NAMALWA (cell line): ENCODE measurements at places on chromosomes 13 and 19.
A peak's percentile ranks its signal among the peaks of the same experiment; 100 is the strongest.

- DNase-seq, result no peak
These were observed 142.5 kb downstream of the LACC1 start for GRCh38 chr13:44022196-44022595.

DNA sequence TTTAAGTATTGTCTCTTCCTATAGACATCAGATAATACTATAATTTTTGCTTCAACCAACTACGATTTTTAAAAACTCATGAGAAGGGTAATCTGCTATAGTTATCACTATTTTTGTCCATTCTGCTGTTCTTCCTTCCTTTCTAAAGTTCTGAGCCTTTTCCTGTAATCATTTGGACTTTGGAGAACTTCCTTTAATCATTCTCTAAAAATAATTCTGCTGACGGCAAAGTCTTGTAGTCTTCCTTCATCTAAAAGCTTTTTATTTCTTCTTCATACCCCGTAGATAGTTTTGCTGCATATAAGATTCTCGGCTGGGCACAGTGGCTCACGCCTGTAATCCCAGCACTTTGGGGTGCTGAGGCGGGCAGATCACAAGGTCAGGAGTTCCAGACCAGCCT lies 5.1 kb upstream of the FCGBP start:
- no peak for DNase-seq

- DNase-seq, result no peak
These were observed 59.5 kb downstream of the ARHGEF18 start for GRCh38 chr19:7408251-7408650.

GRCh38 chr19:33503433-33504057 lies 18.0 kb downstream of the PEPD start:
- DNase-seq, result no peak

DNA sequence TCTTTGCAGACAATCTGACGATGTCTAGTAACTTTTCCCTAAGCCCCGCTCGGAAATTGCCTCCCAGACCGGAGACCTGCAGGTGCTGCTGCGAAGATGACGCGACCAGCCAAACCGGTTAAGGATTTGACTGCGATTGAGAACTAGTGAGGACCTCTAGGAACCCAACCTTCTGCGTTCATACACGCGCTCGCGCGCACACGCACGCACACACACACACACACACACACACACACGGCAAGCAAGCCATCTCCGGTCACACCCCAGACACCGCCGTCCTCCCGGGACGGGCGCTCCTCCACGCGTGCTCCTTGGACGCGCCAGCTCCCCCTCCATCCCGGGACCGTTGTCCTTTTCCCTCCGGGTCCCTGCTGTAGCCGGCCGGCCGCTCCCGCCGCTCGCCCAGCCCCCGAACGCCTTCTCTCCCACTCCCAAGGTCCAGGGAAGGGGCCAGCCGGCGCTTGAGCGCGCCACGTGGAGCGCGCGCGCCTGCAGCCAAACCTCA lies 1.2 kb downstream of the TBC1D4 start:
- DNase-seq, result no peak

GRCh38 chr19:13132471-13133180 lies 14.6 kb downstream of the NACC1 start:
- DNase-seq, result no peak

DNA sequence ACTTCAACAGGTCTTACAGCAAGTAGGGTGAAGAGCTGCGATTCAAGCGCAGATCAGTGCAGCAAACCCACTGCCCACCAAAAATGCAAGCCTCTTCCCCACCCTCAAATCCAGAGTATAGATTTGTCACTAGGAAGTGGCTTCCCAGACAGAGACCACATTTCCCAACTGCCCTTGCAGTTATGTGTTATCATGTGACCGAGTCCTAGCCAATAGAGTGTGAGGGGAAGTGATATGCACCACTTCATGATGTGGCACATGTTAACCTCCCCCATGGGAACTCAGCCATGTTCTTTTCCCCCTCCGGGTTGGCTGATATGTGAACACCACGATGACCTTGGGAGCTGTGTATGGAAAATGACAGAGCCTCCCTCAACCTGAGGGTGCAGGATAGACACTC lies 50.8 kb downstream of the MBD3L2B start:
- peak; percentile 70 for DNase-seq

GRCh38 chr13:93561576-93562225 lies 335.1 kb downstream of the GPC6 start:
- no peak for DNase-seq

DNA sequence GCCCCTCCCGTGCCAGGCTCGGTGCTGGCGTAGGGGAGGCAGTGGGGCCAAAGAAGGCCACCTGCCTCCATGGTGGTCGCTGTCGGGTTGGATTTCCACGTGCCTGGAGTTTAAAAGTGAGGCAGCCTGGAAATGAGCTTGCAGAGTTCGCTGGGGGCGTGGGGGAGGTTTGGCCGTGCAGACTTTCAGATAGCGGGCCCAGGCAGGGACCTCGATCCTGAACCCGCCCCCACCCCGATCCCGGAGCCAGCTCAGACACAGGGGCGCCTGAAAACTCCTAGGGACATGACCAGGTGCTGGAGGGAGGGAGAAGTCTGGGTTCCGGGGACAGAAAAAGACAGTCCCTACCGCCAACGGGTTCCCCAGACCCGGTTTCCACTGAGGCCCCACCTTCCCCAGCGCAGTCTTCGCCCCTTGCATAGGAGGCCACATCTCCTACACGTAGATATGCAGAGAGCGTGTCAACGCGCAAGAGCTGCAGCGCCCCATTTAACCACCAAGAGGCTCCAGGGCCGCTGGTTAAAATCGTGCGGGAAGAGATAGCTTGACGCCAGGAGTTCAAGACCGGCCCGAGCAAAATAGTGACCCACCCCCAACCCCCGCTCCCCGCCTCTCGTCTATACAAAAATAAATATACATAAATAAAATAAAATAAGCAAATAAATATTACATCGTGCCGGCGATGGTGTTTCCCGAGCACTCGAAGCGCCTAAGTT lies 8.5 kb downstream of the CCDC8 start:
- DNase-seq, result no peak

DNA sequence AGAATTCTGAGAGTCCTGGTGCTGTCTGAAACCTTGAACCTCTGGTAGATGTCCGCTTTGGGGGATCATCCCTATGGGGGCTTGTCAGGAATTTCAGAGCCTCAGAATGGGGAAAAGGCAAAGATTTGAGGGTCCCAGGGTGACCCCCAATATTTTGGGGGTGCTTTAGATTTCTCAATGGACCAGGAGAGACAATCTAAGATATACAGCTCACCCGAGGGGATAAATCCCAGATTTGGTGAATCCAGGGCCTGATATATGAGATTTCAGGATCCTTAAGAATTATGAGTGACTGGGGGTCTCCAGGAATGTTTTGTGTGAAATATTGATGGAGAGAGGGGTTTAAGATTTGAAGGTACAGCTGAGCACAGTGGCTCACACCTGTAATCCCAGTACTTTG lies 3.3 kb downstream of the CAPN12 start:
- DNase-seq, result no peak

DNA sequence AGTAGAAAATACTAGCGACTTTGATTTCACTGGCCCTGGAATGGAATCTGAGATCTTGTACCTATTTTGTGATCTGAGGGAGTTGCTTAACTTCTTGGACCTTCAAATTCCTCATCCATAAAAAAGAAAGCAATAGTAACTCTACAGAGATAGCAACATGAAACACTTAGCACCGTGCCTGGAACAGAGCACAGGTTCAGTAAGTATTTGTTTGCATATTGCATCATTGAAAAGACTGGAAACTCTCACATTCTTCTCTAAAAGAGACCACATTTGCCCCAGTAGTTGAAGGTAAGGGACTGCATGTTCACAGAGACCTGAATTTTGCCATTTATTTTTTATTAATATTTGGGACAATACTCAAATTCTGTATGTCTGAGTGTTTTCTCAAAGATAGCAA lies 358.1 kb downstream of the COG6 start:
- DNase-seq, result no peak
